Tongue (tissue), 3 donors: ENCODE measurements at places on chromosomes 3 and 15.

- no peak for DNase-seq
Measured at GRCh38 chr3:164351131-164351530, 727.2 kb downstream of the SI start.

DNA sequence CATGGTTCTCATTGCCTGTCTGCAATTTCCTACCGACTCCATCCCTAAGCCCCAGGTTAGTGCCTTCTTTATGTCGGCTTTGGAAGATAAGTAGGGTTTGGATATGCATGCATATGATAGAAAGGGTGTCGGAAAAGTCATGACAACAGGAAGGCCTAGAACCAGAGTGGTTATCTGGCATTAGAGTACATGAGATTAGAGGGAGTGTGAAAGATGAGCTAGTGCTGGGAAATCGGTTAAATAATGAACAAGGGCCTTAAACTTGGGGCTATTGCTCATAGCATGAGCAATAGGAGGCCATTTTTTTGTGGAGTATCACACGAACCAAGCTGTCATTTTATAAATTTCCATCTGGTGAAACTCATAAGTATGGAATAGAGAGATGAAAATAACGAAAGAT is 54.0 kb upstream of the LPP start:
- no peak for DNase-seq

- peak; percentile 66 for DNase-seq
Measured at GRCh38 chr3:142027735-142028134, 121.6 kb downstream of the TFDP2 start.

GRCh38 chr15:100020189-100020588 is 287.0 kb upstream of the LYSMD4 start:
- no peak for DNase-seq

GRCh38 chr3:126081618-126082361 is 2.1 kb downstream of the SLC41A3 start:
- peak; percentile 33 for DNase-seq

GRCh38 chr3:53223025-53223424 is 32.8 kb downstream of the TKT start:
- no peak for DNase-seq

GRCh38 chr3:52396907-52397591 is 47.9 kb downstream of the SEMA3G start:
- no peak for DNase-seq

- no peak for DNase-seq
Measured at GRCh38 chr3:121707531-121708273, 41.8 kb downstream of the GOLGB1 start.

GRCh38 chr3:52704611-52705437 is 767 bp downstream of the GLT8D1 start:
- DNase-seq = peak; percentile 42

GRCh38 chr3:50436114-50436674 is 67.2 kb downstream of the CACNA2D2 start:
- DNase-seq = peak; percentile 77

DNA sequence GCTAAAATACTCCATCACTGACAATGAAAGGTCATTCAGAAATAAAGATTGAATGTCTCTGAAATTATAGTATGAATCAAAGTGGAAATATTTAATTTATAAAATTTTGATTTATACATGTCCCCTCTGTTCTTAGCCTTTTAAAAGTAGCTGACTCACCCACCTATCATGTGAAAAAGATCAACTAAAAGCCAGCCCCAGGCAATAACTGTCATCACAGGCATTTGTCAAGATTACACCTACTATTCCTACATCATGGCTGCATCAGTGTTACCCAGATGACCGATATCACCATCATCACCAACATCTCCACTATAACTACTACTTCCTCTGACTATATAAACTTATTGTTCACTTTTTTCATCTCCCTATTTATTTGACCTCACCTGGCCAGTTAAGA is 14.3 kb upstream of the PIK3R4 start:
- no peak for DNase-seq

- peak; percentile 91 for DNase-seq
Measured at GRCh38 chr3:135965506-135966270, at the start of gene PPP2R3A. Gene PPP2R3A, plus strand, starts transcription at chr3:135965728. Its CDS starts 35,771 bp downstream, at chr3:136001499.

DNA sequence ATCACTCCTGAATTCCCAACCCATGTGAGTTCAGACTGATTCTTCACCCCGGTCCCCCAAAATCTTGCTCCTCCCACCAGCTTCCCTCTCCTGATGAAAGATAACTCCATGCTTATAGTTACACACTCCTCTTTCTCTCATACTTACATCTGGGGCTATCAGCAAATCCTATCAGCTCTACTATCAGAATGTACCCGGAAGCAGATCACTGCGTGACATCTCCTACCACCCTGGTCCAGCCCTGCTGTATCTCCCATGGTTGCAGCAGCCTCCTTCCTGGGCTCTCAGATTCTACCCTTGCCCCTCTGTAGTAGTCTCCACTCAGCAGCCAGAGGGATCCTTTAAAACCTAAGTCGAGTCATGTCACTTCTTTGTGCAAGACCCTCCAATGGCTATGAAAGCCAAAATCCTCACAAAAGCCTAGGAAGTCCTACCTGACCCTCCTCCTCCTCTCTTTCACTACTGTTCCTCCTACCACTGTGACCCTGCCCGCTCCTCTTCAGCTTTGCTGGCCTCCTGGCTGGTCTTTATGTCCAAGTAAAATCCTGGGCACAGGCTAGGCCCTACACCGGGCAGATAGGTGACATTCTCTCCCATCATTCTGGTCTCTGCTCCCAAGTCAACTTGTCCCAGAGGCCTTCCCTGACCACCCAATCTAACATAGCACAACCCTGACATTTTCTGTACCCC is 16.2 kb downstream of the XIRP1 start:
- no peak for DNase-seq

- DNase-seq = no peak
Measured at GRCh38 chr3:51519848-51520247, 18.7 kb upstream of the RAD54L2 start.

DNA sequence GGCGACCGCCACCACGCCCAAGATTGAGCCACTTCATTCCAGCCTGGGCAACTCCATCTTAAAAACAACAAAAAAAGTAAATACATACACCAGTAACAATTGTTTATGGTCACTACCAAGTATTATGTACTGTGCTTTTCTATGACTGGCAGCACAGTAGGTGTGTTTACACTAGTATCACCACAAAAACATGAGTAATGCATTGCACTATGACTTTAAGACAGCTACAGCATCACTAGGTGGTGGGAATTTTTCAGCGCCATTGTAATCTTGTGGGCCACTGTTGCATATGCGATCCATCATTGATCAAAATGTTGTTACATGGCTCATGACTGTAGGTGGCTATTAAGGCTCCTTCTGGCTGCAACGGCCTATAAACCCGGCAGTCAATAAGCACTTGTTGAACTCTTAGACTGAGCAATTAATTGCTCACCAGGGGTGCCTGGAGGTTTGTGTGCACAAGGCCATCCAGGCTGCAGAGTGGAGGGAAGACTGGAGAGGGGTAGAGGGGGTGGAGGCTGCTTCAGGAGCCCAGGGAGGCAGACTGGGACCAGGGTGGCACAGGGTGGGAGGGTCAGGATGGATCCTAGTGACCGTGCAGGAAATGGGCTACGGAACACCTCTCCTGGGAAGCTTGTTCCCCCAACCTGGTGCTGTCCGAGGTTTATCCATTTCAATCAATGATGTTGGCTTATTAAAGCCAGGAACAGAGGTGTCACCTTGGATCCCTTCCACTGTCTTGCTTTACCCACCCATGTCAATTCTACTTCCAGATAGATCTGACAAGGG is 17.9 kb upstream of the COPG1 start:
- DNase-seq = no peak

DNA sequence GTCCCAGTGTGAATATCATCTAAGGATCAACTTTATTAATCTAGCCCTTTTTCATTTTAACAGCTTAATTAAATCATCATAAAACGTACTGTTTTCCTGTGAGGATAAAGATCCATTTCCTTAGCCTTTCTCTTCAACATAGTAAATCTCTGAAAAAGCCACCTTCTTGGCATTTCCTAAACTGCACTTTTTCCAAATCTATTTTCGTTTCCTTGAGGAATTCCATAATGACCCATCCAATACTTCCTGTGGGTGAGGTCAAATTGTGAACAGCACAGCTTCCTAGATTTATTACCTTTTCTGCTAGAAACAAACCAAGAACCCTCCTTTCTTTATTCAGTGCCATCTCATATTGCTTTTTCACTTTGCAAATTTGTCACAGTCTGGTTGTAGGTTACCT is 129.4 kb upstream of the CNTN4 start:
- DNase-seq = no peak

DNA sequence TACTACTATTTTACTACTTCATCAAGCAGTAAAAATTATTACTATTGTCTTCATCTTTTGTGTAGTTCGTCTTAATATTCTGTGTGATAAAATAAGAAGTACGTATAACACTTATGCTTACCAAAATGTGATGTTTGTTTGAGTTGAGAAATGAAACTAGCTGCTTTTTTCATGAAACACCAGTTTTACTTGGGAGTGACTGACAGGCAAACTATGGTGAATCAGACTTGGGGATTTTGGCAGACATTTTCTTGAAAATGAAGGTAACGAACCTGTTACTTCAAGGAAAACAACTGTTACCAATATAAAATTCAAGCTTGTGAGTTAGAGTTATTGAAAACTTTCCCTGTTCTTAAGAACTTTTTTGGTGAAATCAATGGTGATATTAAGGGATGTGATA is 10.3 kb downstream of the U2SURP start:
- no peak for DNase-seq

DNA sequence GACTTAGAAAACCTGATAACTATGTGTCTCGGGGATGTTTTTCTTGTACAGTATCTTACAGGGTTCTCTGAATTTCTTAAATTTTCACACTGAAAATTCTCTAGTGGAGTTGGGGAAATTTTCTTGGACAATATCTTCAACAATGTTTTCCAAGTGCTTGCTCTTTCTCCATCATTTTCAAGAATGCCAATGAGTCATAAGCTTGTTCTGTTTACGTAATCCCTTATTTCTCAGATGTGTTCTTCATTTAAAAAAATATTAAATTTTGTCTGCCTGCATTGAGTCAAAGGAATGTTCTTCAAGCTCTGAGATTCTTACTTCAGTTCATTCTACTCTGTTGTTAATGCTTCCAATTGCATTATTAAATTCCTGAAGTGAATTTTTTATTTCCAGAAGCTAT is 21.9 kb upstream of the PLSCR2 start:
- DNase-seq = no peak

DNA sequence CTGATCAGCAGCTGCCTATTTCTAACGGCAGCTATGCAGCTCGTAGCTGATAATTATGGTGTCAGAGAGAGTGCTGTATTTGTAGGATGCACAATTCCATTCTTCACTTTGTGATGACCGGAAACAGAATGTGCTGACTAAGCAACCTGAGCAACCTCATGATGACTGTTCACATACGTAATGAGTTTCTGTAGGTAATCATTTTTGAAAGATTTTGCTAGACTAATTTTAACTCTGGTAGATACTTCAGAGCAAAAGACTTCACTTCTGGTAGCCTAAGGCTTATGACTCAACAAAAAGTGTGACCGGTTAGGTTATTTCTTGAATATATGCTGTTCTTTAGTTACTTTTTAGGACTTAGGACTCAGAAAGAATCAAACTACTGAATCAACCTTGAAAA is 567.7 kb downstream of the NAALADL2 start:
- no peak for DNase-seq

- no peak for DNase-seq
Measured at GRCh38 chr3:39251576-39251975, 28.3 kb downstream of the CX3CR1 start.

GRCh38 chr3:155244216-155244615 is 49.3 kb downstream of the STRIT1 start:
- DNase-seq = peak; percentile 70

DNA sequence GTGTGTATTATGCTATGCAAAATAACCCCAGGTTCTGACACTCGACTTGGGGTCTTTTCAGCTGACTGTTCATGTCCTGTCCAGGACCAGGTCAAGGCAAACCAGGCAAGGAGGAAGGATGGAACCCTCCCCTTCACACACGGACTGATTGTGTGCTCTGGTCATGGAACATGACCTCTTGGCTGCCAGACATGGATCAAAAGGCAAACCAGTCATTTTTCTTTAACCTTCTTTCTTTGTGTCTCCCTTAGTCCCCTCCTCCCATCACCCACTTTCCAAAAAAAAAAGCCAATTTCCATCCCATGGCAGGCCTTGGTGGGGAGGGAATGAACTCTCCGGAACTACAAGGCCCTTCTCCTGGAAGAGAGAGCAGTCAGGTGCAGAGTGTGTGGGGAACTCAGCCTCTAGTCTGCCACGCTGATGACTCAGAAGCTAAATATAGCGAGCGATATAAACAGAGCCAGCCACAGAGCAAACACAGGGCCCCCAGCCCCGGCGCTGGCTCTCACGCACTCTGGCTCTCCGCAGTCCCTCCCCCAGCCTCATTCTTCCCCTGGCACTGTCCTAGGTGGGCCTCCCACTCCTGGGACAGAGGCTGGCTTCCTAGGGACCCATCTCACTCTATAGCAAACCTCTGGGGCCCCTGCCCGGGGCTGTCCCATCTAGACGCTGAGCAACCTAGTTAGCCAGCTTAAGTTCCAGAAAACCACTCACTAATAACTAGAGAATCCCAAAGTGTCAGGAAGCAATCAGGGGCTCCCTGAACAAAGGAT is 10.0 kb downstream of the BMF start:
- DNase-seq = peak; percentile 95

DNA sequence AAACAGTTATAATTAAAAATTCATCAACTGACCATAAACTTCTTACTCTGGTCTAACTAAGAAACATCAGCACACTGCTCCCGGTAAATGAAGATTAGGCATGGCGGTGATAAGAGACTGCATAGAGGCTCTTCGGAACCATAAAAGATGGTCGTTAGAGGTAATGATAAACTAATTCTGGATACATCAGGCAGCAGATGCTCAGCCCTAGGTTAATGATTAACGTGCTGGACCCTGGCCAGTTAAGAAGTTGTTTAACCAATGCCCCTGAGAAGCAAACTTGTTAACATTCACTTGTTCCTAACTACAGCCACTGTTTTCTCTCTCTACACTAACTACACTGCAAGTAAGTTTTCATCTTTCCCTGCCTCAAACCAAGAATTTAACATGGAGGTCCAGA is 111.5 kb downstream of the PDZRN3 start:
- DNase-seq = no peak

DNA sequence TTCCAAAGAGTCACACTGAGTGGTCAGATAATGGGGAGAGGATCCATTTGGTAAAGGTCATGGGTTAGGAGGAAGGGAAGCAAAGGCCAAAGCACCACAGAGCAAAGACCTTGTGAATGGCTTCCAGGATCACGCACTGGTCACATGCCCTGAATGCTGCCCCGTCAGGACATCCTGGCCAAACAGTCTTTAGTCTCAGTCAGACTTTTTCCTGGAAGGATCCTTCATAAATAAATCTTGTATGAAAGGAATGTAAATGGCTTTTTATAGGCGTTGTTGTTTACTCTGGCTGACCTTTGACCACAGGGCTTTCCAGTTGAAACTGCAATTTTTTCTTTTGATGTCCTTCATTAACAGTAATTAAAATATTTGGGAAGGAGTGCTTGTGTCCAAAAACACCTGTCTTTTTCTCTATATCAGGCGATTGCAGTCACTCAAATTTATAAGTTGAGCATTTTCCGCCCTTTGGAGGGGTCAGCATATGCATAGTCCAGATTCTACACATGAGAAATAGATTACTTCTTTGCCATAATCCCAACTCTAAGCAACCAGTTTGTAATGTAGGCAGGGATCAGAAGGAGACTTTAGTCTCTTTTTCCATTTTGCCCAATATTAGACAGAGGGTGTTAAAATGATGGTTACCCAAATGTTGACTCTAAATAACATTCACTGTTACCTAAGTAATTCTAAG is 48.4 kb downstream of the CHAC1 start:
- no peak for DNase-seq
